ENCODE measurements at places on chromosomes 6 and 20.

DNA sequence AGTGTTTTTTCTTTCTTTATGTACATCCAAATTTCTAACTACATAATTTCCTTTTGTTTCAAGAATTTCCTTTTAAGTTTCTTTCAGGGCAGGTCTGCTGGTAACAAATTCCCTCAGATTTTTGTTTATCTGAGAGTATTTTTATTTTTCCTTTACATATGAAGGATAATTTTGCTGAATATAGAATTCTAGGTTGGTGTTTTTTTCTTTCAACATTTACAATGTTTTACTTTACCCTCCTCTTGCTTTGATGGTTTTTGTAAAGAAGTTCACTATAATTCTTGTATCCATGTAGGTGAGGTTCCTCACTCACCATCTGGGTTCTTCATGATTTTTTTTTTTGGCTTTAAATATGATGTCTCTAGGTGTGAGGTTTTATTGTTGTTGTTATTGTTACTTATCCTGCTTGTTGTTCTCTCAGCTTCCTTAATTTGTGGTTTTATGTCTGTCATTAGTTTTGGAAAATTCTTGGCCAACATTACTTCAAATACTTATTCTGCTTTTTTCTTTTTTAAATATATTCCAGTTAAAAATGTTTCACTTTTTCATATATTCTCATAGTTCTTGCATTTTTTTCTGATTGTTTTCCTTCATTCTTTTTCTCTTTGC is 580.1 kb upstream of the CITED2 start:
- no peak for DNase-seq

DNA sequence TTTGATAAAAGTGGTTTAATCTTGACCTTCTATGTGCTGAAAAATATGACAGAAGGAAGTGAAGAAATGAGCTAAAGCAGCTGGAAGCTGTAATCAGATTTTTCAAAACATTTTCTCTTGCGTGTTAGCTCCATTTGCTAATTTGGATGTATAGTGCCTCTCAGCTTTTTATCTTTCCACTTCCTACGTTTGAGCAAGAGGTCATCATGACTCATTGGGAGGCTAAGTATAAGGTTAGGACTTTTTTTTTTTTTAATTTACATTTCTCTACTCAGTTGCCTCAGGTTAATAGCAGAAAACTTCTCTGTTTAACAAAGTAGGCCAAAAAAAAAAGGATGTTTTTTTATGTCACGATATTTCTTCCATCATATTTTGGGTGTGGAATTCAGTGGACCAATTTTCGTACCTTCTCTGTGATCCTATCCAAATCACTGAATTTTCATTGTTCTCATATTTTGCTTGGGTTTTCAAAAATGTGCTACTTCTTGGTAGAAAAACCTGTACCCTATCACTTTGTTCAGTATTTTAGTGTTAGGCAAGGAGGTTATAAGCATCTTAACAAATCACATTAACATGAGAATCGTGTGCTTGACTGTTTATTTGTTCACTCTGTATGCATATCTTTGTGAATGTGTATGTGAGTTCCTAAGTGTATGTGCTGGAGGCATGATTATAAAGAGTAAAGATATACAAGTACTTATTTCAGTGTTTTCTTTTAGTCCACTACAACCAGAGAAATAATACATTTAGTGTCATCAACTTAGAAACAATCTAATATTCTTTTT is 1028.3 kb upstream of the EYS start:
- no peak for DNase-seq

- DNase-seq = no peak
Measured at GRCh38 chr6:18962361-18962905, 575.3 kb downstream of the RNF144B start.

GRCh38 chr20:3782597-3782996 is 1.3 kb upstream of the SPEF1 start:
- no peak for DNase-seq

GRCh38 chr20:15917283-15917682 is 656.0 kb downstream of the KIF16B start:
- DNase-seq = no peak

GRCh38 chr6:157172231-157172701 is 151.1 kb downstream of the TMEM242 start:
- no peak for DNase-seq

- no peak for DNase-seq
Measured at GRCh38 chr6:138769102-138769676, 4.4 kb upstream of the CCDC28A start.

GRCh38 chr6:26257272-26257671 is 107.7 kb upstream of the BTN3A2 start:
- no peak for DNase-seq

DNA sequence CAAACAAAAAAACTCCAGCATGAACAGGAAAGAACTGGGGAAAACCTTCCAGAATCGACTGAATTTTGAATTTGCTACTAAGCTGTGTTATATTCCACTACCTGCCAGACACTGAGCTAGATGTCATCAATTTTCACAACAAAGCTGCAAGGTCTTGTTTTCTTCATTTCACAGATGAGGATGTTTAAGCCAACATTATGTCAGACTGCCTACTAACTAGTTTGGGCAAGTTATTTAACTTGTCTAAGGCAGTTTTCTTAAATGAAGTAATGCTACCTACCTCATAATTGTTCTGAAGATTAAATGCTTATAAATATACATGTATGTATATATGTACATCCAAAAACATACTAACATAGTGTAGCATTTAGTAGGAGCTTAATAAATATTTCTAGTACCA is 144.4 kb downstream of the MMS22L start:
- DNase-seq = no peak

GRCh38 chr6:137879299-137879698 is 12.2 kb downstream of the TNFAIP3 start:
- no peak for DNase-seq
